Activated naive CD8-positive, alpha-beta T cell treated with anti-CD3 and anti-CD28 coated beads, Interleukin-2, amount 50 U/mL, for 16 hours (primary cell): ENCODE measurements at places on chromosomes 5 and 9.

- no peak for DNase-seq
Observed at GRCh38 chr9:17068671-17069070, 66.2 kb upstream of the CNTLN start.

- no peak for DNase-seq
Observed at GRCh38 chr9:128115187-128116103, 12.1 kb downstream of the PTGES2 start.

DNA sequence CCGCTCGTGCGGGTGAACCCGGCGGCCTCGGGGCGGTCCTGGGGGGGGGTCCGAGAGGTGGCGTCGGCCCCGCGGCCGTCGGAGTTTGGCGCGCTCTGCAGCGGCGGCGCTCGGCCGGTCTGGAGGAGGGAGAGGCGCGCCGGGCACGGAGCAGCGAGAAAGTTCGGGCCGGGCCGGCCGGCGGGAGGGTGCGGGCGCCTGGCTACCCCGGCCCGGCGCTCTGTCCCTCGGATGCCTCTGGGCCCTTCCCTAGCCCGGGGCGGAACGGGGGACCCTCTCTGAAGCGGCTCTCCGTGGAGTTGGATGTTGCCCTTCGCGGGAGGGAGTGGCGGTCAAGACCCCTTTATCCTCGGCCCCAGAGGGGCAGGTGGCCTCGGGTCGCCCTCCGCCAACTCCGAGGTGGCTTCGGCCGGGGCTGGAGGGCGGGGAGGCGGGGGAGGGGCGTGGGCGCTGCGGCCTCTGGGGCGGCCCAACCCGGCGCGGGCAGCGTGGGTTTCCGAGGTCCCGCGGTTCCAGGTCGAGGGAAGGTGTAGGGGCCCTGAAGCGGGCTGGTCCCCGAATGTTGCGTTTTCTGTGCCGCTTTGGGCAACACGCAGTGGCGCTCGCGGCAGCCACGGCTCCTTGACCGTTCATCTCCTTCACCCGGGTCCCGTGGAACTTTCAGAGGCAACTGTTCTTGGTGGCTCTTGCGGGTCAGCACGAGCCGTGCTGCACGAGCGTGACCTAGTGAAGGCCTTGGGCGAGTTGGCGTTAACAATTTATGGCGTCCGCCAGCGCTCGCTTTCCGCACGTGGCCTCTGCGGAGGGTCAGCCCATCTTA, 290.5 kb downstream of the DOCK8 start:
- no peak for DNase-seq

DNA sequence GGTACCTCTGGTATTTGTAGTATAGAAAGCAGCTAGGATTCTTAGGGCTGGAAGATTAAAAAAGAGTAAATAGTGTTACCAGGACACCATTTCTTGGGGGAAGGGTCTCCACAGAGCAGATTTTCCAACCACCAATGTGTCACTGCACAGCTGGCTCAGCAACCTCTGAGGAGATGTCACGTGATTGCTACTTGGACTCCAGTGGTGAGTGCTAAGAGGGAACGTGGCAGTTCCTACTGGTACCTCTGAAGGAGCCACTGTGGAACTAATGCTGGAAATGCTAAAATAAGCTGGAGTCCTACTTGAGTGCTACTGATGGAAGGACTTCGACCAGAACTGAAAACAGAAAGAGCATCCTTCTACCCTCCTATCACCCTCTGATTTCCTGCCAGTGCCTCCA, 36.1 kb upstream of the SPDL1 start:
- no peak for DNase-seq

GRCh38 chr5:69364850-69365249, 4.5 kb downstream of the AK6 start:
- no peak for DNase-seq

- DNase-seq = no peak
Observed at GRCh38 chr5:91271999-91272398, 111.1 kb downstream of the ARRDC3 start.

DNA sequence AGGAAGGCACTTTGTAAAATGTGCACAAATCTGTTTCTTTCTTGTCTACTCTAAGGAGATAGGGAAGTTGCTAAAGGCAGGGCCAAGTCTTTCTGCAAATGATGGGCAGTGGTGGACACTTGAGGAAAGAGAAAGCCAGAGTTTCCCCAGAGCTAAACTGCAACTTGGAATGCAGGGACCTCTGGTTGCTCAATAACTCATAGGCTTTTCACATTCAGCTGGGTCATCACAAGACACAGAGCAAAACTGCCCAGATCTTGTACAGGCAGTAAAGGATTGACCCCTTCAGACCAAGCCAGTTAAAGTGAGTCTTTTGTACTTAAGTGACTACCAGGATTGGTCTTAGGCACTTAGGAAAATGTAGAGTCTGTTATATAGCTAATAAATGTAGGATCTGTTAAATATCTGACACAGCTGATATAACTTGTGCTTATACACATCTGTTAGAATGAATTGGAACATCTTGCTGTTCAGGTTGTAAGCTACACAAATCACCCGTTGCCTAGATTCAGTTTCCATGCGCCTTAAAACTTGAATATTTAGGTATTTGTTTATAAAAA, 13.5 kb upstream of the AGXT2 start:
- DNase-seq = no peak

DNA sequence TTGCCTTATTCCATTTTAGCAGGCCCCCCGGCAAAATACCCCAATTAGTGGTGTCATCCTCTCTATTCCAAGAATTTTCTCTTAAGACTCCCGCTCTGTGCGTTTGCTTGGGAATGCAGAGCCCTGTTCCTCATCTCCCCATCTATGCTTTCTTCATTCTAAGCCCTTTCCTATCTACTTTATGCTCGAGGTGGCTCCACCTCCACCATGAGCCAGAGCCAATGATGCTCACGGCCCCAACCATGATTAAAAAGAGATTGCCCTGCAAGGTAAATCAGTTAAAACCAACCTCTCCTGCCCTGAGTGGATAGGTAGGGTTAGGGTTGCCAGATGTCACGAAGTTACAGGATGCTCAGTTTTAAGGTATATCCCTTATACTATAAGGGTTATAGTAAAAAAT, 677 bp upstream of the TXNDC15 start:
- no peak for DNase-seq

- no peak for DNase-seq
Observed at GRCh38 chr9:76818271-76818670, 54.0 kb downstream of the PCA3 start.

- no peak for DNase-seq
Observed at GRCh38 chr9:134784577-134785305, 95.9 kb upstream of the FCN2 start.

- DNase-seq = no peak
Observed at GRCh38 chr5:76046741-76047140, 36.4 kb upstream of the SV2C start.

GRCh38 chr9:95999390-95999789, 123.9 kb downstream of the ERCC6L2 start:
- DNase-seq = no peak

- DNase-seq = no peak
Observed at GRCh38 chr5:174396541-174396940, 327.8 kb upstream of the MSX2 start.

- no peak for DNase-seq
Observed at GRCh38 chr9:89753472-89754055, 148.8 kb downstream of the GADD45G start.

DNA sequence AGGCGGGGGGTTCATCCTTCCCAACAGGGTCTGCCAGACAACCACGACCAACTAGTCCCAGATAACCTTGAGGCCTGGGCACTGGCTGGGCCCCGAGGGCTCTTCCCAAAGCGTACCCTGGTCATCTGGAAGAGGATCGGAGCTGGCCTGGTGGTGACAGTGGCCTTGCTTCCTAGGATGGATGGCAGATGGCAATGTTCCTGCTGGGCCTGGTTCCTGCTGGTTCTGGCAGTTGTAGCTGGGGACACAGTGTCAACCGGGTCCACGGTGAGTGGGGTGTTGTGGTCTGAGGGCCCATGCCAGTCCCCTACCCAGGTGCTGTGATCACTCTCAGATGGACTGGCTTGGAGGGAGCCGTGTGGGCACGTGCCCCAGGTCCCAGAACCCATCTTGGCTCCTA, 2.0 kb downstream of the ADAMTSL2 start:
- DNase-seq = no peak

GRCh38 chr5:16664368-16664767, 47.6 kb upstream of the RETREG1 start:
- DNase-seq = no peak

DNA sequence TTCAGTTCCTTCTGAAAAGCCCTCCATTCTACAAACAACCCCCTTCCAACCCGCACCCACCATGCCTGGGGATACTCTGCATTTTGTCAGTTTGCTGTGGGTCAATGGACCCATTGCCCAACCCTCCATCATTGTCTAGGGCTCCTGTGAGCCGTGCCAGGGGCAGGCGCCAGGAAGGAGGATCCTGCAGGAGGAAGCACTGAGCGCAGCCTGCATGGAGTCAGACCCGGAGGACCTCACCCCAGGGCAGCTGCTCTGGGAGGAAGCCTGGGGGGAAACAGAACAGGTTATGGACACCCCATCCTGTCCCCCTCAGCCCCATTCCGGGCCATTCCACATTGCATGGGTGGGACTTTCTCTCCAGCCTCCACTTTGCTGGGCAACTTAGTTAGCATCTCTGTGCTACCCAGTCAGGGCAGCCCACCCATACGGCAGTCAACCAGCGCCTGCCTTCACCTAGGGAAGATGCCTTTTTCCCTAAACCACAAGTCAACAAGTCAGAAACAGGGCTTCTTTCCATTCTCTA, 48.6 kb upstream of the VDAC1 start:
- no peak for DNase-seq

GRCh38 chr9:134489621-134490408, 151.8 kb upstream of the COL5A1 start:
- no peak for DNase-seq

DNA sequence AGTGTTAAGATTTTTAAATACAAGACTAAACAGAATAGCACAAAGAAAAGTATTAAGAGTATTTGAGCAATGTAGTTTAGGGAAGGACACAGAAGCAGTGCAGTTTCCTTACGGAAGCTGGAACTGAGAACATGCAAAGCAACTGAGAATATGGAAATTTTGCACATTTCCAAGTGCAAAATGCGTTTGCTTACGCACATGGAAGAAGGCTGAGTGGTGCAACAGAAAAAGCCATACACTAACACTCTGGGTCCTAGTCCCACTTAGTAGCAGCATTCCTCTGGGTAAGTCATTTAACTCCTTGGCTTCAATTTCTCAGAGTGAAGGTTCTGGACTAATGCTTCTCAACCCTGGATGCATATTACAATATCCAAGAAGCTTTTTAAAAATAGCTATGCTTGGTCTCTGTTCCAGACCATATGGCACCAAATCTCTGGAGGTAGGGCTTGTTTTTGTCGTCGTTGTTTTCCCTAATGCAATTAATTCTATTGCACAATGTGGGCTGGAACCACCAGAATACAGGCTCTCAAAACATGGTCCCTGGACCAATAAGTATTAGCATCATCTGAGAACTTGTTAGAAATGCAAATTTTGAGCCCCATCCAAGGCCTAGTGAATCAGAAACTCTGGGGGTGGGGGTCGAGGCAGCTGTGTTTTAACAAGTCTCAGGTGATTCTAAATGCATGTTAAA, 65.2 kb upstream of the DEPDC1B start:
- DNase-seq = no peak

- DNase-seq = no peak
Observed at GRCh38 chr9:27870404-27870803, 297.1 kb upstream of the C9orf72 start.

GRCh38 chr5:142314606-142315005, 10.2 kb downstream of the SPRY4 start:
- DNase-seq = no peak

DNA sequence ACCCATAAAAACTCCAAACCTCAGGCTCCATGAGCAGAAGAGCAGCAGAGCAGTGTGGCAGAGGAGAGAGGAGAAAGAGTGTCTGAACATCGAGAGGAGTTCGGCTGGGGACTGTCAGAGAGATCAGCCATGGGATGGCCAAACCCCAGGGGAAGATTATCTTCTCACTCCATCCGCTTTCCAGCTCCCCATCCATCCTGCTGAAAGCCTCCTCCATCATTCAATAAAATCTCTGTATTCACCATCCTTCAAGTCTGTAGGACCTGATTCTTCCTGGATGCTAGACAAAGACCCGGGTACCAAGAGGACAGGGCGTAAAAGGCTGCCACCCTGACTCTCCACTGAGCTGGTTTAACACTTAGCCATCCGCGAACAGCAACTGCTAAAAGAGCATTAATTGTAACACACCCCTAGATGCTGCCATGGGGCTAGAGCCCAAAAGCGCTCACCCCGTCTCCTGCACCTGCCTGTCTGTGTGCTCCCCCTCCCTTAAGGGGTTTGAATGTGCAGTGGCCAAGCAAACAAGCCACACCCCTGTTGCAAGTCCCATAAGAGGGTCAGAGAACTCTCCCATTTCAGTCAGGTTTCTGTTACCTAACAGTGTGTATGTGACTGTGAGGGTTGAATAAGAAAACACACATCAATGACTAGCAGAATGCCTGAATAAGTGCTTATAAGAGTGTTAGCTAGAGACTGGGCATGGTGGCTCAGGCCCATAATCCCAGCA, 13.9 kb upstream of the SELENOP start:
- no peak for DNase-seq

- no peak for DNase-seq
Observed at GRCh38 chr9:136944212-136944518, 373 bp downstream of the FBXW5 start.

- DNase-seq = no peak
Observed at GRCh38 chr9:92652461-92652860, 17.5 kb downstream of the IPPK start.

DNA sequence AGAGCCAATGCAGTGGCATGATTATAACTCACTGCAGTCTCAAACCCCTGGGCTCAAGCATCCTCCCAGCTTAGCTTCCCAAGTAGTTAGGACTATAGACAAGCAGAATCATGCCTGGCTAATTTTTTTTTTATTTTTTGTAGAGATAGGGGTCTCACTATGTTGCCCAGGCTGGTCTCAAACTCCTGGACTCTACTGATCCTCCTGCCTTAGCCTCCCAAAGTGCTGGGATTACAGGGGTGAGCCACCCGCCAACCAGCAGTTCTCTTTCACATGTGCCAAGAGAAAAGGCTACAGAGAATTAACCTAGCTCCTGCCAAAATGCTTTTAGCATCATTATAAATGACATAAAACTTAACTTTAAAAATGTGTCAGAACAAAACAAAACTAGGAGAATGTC, 8.1 kb downstream of the AK3 start:
- no peak for DNase-seq

DNA sequence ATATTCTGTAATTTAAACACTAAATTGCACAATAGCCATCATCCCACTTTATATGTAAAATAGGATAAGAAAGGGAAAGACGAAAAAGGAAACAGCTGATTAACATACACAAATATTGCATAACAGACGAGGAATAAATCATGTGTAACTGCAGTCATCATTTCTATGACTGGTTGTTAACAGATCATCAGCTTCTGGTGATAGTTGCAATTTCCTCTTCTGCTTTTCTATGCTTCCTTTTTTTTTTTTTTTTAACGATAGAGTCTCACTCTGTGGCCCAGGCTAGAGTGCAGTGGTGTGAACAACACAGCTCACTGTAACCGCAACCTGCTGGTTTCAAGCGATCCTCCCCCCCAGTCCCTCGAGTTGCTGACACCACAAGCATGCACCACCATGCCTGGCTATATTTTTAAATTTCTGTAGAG, 22.5 kb upstream of the JAKMIP2 start:
- DNase-seq = no peak
